CD4-positive, alpha-beta T cell treated with Interleukin-17A for 4 hours (primary cell): ENCODE measurements at places on chromosomes 4 and X.

- no peak for DNase-seq
Measured at GRCh38 chr4:114674080-114674479, 75.5 kb downstream of the UGT8 start.

- no peak for DNase-seq
Measured at GRCh38 chr4:182231080-182231479, 12.1 kb upstream of the TENM3 start.

DNA sequence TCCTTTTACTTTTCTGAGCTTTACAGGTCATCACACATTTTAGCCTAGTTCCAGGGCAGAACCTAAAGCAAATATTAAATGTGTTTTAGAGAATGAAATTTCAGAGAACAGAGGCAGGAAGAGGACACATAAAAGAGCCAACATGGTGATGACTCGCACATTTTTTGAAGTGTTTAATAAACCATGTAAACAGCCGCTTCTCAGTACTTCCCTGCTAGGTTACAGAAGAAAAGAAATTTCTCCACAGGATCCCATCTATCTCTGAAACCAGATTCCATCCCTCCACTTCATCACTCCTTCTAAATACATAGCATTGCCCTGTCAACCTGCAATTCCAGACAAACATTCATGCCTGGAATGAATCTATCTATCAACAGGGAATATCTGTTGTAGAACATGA is 949.5 kb upstream of the PCDH7 start:
- no peak for DNase-seq

GRCh38 chr4:86551387-86551786 is 42.7 kb upstream of the PTPN13 start:
- DNase-seq = no peak

- DNase-seq = peak; percentile 12
Measured at GRCh38 chr4:169270810-169271691, at the start of gene SH3RF1. Gene SH3RF1, minus strand, starts transcription at chr4:169270956. Its CDS starts 1,744 bp downstream, at chr4:169269212.

DNA sequence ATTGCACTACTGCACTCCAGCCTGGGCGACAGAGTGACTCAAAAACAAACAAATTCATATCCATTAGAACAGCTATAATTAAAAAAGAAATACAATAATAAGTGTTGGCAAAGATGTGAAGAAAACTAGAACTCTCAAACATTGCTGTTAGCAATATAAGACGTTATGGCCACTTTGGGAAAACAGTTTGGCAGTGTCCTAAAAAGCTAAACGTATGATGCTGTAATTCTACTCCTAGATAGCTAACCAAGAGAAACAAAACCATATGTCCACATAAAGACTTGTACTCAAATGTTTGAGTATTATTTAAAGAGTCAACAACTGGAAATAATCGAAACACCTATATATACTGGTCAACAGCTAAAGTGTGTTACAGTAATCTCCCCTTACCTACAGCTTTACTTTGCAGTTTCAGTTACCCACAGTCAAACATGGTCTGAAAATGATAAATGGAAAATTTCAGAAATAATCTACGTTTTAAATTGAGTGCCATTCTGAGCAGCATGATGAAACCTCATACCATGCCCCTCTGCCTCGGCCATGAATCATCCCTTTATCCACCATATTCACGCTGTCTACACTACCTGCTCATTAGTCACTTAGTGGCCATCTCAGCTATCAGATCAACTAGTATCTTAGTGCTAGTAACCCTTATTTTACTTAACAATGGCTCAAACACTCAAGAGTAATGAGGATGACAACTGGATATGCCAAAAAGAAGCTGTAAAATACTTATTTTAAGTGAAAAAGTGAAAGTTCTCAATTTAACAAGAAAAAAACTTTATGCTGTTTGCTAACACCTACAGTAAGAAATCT is 4.9 kb downstream of the ELF2 start:
- no peak for DNase-seq

DNA sequence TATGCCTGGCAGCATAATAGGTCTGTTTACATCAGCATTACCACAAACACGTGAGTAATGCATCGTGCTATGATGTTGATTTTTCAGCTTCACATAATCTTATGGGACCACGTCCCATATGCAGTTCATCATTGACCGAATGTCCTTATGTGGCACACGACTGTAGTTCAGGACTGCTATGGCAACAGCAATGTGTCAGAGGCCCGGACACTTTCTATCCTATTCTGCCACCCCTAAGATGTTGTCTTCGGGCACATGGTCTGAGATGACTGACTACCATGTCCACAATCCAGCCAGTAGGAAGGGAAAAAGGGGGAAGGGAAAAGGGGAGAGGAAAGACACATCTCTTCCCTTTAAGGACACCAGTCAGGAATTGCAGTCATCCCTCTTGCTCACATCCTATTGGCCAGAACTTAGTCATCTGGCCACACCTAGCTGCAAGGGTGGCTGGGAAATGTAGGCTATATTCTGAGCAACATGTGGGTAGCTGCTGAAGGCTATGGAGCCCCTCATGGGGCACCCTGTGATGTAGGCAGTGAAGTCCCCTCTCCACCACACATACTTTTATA is 196.0 kb upstream of the RBPJ start:
- no peak for DNase-seq

- DNase-seq = no peak
Measured at GRCh38 chr4:113170805-113171468, 121.5 kb downstream of the ANK2 start.

DNA sequence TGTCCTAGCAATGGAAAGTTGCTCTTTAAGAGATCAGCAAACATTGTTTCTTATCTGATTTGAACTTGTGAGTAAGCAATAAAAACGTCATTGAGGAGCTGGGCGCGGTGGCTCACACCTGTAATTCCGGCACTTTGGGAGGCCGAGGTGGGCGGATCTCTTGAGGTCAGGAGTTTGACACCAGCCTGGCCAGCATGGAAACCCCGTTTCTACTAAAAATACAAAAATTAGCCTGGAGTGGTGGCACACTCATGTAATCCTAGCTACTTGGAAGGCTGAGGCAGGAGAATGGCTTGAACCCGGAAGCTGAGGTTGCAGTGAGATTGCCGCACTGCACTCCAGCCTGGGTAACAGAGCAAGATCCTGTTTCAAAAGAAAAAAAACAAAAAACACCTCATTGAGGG is 11.2 kb upstream of the PLAC8 start:
- peak; percentile 57 for DNase-seq

DNA sequence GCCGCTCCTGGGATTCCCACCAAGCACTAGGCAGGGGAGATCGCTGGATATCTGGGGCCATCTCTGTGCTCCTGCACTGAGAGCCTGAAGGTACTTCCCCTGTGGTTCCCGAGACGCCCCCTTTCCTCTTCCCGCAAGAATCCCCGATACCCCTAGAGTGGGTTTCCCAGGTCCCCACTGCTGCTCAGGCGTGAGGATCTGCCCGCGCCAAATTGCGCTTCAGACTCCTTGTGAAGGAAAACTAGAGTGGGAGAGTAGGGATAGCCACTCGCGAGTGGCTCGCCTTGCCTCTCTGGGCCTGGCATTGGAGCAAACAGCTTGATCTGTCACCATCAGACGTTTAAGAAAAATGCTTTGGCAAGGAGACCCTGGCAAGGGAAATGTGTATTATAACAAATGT is 1.5 kb downstream of the IL1RAPL2 start:
- no peak for DNase-seq

DNA sequence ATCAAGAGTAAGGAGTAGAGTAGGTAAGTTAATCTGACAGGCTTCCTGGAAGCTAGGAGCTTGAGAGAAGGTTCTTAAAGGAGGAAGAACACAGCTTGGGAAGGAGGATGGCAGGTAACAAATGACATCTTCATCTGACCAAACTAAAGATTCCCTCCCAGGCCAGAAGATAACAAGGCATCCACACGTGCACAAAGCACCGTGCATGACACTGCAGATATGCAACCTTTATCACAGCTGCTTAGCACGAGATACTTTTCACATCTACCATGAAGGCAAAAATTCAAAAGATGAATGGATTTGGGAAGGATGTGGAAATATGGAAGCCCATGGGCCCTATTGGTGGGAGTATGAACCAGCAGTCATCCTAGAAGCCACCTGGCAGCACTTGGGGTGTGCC is 34.3 kb downstream of the CD99L2 start:
- DNase-seq = no peak
